ENCODE measurements at places on chromosomes 11 and 22.
A peak's percentile ranks its signal among the peaks of the same experiment; 100 is the strongest.

GRCh38 chr11:107882095-107882820 lies 23.7 kb upstream of the SLC35F2 start:
- no peak for DNase-seq

GRCh38 chr11:74018331-74019005 lies 9.6 kb upstream of the UCP3 start:
- DNase-seq: peak; percentile 96

DNA sequence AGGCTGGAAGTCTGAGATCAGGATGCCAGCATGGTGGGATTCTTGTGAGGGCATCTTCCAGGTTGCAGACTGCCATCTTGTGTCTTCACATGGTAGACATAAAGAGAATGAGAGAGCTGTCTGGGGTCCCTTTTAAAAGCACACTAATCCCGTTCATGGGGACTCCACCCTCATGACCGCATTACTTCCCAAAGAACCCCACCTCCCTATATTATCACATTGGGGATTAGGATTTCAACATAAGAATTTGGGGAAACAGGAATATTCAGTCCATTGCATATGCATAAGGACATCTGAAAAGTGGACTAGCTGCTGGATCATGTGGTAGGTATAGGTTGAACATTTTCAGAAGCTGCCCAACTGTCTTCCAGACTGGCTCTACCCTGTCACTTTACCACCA lies 33.1 kb upstream of the ADORA2A start:
- no peak for DNase-seq

GRCh38 chr22:44807915-44808690 lies 55.7 kb downstream of the ARHGAP8 start:
- DNase-seq: no peak

DNA sequence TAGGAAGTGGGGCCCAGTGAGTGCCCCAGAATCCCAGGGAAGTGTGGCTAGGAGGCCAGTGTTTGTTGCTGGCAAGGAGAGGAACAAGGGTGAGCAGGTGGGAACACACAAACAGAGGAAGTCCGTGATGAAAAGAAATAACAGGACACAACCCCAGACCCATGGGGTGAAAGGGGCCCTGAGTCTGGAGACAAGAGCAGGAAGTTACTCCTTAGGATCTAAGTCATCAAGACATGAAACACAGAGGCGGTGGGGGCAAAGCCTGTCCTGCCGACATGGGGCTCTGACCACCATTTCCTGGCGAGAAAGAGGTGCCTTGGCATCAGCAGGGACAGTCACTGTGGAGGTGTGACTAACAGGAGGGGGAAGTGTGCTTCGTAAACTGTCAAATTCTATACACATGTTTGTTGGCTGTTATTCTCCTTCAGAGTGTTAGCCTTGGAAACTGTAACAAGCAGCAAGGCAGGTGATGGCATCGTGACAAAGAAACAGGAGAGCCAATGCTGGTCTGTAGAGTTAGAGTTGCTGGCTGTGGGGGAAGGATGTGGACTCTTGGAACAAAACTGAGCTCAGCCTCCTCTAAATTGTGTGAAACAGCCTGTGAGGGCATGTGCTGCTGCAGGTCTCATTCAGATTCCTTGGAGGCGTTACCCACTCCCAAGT lies 21.7 kb downstream of the CHST1 start:
- no peak for DNase-seq

- DNase-seq: no peak
These were observed 878.8 kb downstream of the NTM start for GRCh38 chr11:132249256-132249655.

- peak; percentile 57 for DNase-seq
These were observed 35.4 kb upstream of the AMOTL1 start for GRCh38 chr11:94732617-94733281.

- DNase-seq: peak; percentile 95
These were observed 2.5 kb upstream of the NPAS4 start for GRCh38 chr11:66418168-66418985.

GRCh38 chr11:1882265-1883238 lies 9.1 kb downstream of the PRR33 start:
- peak; percentile 74 for DNase-seq

GRCh38 chr11:79201677-79202347 lies 239.0 kb downstream of the TENM4 start:
- no peak for DNase-seq

DNA sequence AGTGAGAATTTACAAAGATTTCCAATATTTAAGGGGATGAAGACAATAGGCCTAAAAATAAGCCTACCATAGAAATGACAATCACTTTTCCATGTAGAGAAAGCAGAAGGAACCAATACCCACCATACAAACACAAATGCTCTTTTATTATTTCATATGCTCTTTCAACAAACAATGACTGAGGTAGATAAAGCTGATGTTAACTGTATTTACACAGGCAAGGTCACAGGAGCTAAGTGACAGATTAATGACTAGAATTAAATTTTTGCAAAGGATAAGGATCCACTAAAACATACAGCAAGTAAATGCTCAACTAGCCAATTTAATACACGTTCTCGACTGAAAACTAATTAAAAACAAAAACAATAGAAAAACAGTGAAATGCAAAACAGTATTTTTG lies 34.2 kb downstream of the PICALM start:
- DNase-seq: no peak

DNA sequence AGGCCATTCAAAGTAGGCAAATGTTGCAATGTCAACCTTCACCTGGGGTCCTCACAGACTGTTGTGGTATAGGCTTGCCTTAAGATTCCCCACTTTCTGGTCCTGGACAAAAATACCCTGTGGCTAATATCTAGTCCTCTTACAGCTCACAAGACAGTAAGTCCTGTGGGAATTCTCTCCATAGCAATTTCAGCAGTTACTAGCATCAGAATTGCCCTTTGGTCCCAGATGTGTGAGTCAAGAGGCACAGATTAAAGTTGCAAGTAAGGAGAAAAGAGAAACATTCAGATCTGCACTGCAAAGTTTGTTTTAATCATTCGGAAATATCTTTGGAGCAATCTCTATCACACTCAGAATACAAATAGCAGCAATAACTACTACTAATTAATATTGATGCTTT lies 420.2 kb downstream of the NTM start:
- DNase-seq: peak; percentile 30

GRCh38 chr11:125995313-125995712 lies 49.5 kb downstream of the VSIG10L2 start:
- DNase-seq: no peak

- peak; percentile 31 for DNase-seq
These were observed 205.4 kb upstream of the CARD18 start for GRCh38 chr11:105344938-105345337.

DNA sequence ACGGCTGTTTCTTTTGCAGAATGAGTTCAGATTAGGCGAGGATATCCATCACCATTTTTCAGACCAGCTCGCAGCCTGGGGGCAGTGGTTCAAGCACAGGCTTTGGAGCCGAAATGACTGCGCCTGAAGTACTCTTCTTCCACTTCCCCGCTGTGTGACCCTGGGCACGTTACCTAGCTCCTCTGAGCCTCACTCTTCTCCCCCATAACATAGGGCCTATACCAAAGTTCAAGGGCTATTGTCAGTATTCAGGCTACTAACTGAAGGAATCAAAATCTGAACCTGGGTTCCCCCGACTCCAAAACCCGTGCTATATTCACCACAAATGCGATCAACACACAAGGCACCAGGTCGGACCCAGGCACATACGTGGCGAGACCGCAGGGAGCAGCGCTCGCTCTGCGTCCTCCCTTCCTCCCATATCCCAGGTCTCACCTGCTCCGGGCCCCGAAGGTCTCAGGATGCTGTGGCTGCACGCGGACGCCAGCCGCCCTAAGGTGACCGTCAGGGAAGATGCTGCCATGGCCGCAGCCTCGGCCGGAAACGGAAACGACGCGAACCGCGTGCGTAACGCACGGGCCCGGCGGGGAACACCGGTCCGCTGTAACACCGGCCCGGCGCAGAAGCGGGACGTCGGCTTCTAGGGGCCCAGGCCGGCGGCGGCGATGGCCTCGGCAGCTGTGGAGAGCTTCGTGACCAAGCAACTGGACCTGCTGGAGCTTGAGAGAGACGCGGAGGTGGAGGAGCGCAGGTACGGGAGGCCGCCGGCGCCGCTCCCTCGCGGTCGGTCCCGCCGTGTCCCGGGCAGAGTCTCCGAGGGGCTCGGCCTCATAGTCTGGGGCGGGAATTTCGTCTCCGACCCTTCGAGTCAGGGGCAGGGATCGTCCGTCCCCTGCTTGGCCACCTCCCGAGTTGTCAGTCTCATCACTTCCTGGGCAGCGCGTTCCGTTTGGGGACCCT lies at the start of the genes IGHMBP2 and MRPL21:
TSS of gene IGHMBP2 (plus strand) at position 604 of the 960 bp plus-strand sequence. CDS start at position 666, 62 bp downstream.
TSS of gene MRPL21 (minus strand) at position 545 of the 960 bp plus-strand sequence. CDS start at position 523, 22 bp downstream.
- DNase-seq: peak; percentile 84

DNA sequence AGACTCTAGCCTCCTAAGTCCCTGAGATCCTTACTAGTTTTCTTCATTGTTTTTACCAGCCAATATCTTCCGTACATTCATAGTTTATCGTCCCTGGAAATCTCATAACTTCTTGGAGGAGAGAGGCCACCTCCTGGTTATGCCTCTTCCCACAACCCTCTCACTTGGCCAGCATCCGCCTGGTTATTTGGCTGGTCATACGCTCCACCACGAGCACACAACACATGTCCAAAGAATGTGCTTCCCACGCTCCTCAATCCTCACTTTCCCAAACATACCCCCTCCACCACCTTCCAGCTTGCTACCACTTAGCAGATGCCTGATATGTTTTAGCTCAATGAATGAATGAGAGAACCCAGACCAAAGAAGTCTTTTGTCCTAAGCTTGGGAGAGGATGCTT lies 83.5 kb upstream of the EIF3D start:
- no peak for DNase-seq

DNA sequence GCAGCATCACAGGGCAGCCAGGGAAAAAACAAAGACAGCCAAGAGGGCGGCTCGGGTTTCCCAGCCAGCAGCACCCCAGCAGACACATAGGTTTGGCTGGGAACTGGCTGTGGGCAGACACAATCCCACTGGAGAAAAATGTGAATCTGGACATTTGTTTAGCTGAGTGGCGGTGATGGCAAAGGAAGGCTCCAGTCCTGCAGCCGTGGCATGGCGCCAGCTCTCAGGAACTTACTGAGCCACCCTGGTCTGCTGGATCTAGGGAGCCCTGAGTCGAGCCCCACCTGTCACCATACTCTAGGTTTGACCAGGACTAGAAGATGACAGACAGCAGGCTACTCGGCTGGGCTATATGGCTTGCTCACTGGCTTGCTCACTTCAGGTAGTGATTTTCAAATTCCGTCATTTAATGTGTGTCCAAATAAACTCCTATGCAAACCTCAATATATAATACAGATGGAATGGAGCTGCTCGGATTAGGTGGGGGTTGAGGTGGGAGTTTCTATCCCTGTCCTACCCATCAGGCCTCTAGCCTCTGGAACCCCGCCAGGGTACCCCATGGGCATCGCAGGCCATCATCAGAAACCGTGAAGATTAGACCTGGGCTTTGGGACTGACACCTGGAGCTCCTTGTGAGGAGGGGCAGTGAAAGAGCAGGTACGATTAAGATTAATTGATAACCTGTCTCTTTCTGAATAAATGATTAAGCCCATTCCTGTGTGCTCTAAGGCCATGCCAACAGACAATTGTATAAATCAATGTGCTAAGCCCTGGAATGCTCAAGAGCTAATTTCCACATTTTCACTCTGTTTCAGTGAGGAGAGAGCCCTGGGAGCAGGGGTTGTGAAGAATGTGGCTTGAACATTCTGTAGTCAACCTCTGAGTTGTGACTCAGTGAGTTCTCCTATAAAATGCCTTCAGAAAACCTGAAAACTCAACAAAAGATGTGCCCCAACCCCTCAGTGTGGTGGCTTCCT lies 42.5 kb downstream of the GALNT18 start:
- DNase-seq: no peak

GRCh38 chr11:26931248-26931631 lies 62.7 kb upstream of the FIBIN start:
- DNase-seq: peak; percentile 78

DNA sequence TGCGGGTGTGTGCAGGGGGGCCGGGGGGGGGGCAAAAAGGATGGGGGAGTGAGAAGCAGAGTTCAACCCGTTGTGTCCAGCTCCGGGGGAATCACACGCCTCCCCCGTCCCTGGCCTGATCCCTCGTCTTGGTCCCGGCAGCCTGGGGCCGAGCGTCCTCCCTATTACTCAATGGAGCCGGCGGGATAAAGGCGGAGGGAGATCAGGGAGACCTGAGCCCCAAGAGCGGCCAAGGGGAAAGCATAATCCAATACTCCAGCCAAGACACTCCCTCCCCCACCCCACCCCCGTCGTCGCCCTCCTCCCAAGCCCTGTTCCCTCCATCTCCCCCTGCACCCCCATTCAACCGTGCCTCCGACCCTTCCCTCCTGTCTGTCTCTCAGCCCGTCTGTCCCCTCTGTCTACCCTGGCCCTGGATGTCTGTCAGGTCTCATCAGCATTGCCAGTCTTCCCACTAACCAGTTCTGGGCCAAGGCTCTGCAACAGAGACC lies 2.6 kb downstream of the PHOX2A start:
- DNase-seq: no peak

GRCh38 chr11:110308071-110308470 lies 11.7 kb upstream of the RDX start:
- no peak for DNase-seq

- no peak for DNase-seq
These were observed 96.5 kb downstream of the EXT2 start for GRCh38 chr11:44192017-44192385.

DNA sequence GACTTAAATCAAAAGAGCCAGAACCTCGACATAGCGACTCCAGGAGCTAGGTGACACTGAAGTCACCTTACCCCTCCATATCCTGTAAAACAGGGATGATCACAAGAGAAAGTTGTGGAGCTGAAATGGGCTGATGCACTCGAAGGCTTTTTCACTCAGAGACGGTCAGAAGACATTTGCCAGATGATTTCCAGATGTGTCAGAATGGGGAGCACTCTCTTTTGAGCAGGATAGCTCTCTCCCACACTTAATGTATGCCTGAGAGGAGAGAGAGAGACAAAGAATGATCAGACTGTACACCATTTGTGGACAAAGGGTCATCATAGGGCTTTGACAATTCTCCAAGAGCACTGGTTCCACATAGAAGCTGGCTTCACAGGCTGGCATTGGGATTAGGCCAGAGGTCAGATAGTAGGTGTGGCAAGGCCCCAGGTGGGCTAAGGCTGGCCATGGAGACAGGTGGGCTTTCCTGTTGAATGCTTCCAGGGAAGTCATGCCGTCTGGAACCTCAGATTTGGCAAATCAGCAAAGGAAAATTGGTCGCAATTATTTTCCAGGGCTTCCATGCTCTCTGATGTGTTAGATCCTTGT lies 42.3 kb upstream of the ETS1 start:
- no peak for DNase-seq

DNA sequence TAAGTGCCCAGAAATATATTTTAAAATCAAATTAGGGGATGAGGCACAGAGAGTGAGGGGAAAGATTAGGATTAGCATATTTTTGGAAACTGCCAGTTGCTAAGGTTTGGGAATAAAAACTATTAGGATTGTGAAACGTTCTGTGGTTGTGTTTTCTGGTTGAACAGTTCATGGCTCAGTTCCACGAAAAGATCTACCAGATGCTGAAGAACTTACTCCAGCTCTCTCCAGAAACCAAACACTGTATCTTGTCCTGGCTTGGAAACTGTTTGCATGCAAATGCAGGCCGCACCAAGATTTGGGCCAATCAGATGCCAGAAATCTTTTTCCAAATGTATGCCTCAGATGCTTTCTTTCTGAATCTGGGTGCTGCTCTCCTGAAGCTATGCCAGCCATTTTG lies 15.3 kb downstream of the UBE4A start:
- DNase-seq: peak; percentile 9

- peak; percentile 84 for DNase-seq
These were observed at the start of gene ZNF215 for GRCh38 chr11:6926208-6927029. Gene ZNF215 (plus strand): TSS chr11:6926426. CDS start chr11:6932273, 5,847 bp downstream.

GRCh38 chr22:46336119-46337078 lies 885 bp downstream of the TRMU start:
- DNase-seq: peak; percentile 21

- no peak for DNase-seq
These were observed 13.9 kb downstream of the RTN4RL2 start for GRCh38 chr11:57474017-57474802.

Measured in choroid plexus epithelial cell (primary cell).